ENCODE measurements at places on chromosomes 1 and 21. TPM values are rescaled to one million over a fixed set of nuclear protein-coding genes. Genes with fewer than 3 reads are reported as not detected.

LCE1F gene
- not detected for total RNA-seq

OR2M3 gene
- not detected for total RNA-seq

NBPF4 gene
- 0.31 TPM for total RNA-seq

GRCh38 chr1:204420039-204421004 is 8.7 kb upstream of the PPP1R15B start:
- no peak for DNase-seq

DNA sequence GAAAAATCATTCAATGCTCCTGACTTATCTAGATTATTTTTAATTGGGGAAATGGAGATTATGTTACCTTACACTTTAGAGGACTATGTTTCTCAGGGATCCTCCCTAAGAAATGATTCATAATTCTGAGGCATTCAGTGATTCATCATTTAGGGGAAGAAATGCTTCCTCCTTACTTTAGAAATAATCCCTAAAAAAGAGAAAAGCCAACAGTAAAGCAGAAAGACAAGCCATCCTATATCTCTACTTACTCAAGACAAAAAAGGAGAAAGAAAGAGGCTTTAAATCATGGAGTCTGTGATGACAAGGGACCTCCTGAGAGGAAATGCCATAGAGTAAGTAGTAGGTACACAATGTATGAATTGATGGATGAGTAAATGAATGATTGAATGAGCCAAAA is 137.0 kb downstream of the BRINP2 start:
- no peak for DNase-seq

GRCh38 chr1:227415115-227415790 is 97.0 kb upstream of the CDC42BPA start:
- DNase-seq: no peak

DNA sequence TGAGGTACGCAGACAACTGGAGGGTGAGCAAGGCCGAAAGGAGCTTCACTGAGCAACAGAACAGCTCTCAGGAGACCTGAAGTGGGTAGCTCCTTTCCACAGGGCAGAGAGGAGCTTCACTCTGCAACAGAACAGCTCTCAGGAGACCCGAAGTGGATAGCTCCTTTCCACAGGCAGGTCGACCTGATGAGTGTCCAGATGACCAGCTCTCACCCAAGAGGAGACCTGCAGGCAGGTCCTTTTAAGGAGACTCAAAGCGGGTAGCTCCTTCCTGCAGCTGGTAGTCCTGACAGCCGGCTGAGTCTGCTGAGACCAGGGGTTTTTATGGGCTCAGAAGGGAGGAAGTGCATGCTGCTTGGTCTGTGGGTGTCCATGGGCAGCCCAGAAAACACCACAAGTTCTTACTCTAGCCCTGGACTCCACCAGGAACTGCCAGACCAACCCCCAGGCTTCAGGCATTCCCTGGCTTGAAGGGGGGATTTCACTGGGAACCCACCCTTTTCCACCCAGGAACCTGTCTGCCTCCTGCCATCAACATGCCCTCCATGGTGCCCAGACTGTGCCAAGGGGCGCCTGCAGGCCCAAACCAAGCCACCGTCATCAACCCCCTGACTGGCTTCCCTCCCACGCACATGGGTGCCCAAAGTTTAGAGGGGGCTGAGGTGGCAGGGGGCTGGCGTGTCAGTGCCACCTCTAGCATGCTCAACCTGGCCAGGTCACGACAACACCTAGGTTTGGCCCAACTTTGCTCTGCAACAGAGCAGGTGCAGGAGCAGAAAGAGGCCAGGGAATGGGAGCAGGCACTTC is 43.6 kb downstream of the ZBTB8OS start:
- DNase-seq: no peak

DNA sequence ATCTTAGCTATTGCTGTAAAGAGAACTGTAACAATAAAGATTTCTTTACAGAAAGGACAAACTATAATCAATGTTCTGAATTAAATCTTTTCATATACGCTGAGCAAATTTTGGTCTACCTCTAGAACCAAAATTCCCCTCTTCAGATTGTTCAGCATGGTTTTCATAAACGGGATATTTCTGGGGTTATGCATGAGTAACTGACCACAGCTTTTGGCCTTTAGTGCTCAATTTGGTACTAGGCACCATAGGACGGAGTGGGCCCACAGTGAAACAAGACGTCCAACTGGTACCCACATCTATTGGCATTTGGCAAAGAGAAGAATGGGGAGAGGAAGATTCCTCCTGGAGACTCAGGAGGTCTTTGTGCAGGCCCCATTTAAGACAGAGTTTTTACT is 184.5 kb downstream of the TGFBR3 start:
- DNase-seq: no peak

GRCh38 chr1:35361638-35362037 is 93.1 kb downstream of the ZMYM4 start:
- DNase-seq: no peak

DNA sequence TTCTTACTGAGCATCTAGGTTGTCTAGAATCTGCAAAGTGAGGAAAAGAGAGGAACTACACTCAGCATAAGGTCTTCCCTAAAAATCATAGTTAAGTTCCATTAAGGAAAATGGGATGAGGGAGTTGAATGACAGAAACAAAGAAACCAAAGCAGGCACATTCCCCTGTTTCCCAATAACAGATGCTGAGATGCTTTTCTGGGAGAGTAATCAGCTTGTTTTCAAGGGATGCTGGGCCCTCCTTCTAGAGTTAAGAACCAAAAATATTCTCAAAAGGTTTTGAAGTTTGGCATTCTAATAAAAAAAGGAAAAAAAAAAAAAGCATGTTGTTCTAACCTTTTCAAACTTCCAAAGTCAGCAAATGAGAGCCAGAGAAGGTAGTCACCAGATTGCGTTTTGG is 105.2 kb upstream of the ZNF648 start:
- no peak for DNase-seq
